ENCODE measurements at places on chromosomes 4 and X.
A peak's percentile ranks its signal among the peaks of the same experiment; 100 is the strongest.

- no peak for DNase-seq
Observed at GRCh38 chr4:123455360-123455759, 58.8 kb downstream of the SPRY1 start.

DNA sequence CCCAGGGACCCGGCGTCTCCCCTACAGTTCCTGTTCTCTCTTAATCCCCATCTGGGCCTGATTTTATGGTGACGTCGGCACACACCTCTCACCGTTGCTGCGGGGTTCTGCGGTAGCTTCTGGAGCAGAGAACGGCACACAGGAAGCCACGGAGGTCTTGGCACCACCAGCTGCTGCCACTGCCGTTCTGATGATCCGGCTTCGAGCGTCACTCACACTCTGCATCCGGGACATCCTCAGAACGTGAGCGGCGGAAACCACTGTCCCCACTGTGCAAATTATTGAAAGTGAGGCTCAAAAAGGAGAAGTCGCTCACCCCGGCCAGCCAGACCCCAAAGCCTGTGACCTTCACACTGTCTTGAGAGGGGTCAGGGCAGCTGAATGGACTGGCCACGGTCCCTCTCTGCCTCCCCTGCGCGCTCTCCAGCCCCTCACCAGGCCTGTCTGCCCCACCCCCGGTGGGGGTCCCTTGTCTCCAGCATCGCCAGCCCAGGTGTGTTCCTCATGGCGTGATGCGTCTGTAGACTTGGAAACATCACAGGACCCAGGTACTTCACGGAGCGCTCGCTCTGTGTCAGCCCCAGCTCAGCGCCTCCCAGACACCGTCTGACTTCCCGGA lies 201.1 kb downstream of the AFAP1 start:
- no peak for DNase-seq

DNA sequence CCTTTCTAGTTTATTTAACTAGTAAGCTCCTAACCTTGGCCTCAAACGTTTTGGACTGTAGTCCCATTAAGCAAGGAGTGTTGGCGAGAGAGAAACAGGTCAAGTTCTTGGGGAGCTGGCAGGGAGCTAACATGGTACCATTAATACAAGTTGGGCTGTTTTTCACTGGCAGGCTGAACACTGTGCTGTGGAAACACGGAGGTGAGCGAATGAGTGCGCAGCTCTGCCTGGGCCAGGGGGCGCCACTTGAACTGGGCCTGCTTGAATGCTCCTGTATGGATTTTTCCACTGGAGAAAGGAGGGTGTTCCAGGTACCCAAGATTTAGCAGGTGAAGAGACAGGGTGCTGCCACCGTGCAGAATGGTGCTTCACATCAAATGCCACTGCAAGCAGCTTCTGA lies 7.4 kb upstream of the SMS start:
- DNase-seq: no peak

DNA sequence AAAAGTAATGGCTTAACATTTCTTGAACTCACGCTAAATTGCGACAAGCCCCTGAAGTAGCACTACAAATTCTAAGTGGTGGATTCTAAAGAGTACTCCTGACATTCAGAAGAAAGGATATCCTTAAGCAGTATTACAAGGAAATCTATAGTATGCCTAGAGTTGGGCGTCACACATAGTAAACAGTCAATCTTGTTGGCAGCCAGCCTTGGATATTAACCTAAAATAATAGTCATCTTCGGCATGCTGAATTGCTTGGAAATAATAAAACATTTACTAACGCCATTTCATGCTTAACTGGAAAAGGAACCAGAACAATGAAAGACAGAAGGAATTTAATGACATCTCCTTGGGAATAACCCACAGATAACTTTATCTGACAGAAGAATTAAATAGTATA lies 18.6 kb downstream of the ATP8A1 start:
- DNase-seq: no peak

GRCh38 chrX:47878198-47878597 lies 41.5 kb downstream of the ZNF81 start:
- no peak for DNase-seq

DNA sequence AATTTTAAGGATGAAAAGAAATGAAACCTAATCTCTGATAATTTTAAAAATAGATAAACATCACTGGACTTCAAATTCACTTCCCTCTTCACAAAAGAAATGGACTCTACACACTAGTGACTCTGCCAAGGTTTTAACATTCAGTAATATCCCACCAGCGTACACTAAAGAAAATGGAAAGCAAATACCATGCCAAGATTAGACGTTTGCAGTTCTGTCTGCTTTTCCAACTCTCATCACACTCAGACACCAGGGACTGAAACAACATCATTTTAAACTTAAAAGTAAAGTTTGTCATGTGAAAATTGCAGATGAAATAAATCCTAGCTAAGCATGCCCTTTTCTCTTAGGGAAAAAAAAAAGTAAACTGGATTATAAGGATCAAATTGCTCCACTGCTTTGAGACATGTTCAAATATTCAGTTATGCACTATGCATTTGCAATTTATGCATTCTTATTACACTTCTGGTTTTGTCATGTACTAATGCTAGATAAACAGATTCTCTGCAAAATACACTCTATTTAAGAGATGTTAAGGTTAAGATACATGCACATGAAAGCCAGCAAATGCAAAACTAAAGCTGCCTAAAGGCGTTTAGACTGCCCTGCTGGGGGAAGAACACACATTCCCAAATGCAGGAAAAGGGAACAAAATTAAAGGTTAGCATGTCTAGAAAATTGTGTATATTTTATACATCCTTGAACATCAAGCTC lies 534.4 kb upstream of the EPHA5 start:
- no peak for DNase-seq

GRCh38 chr4:53917729-53918128 lies 146.7 kb downstream of the CHIC2 start:
- no peak for DNase-seq

- no peak for DNase-seq
Observed at GRCh38 chr4:28317221-28317620, 1456.6 kb downstream of the STIM2 start.

- no peak for DNase-seq
Observed at GRCh38 chrX:120111611-120112010, 4.1 kb downstream of the RHOXF1 start.

GRCh38 chr4:174135936-174136406 lies 147.5 kb downstream of the FBXO8 start:
- no peak for DNase-seq

- no peak for DNase-seq
Observed at GRCh38 chr4:5941601-5942000, 48.7 kb upstream of the CRMP1 start.

GRCh38 chr4:159177265-159178150 lies 74.6 kb downstream of the RAPGEF2 start:
- DNase-seq: no peak

DNA sequence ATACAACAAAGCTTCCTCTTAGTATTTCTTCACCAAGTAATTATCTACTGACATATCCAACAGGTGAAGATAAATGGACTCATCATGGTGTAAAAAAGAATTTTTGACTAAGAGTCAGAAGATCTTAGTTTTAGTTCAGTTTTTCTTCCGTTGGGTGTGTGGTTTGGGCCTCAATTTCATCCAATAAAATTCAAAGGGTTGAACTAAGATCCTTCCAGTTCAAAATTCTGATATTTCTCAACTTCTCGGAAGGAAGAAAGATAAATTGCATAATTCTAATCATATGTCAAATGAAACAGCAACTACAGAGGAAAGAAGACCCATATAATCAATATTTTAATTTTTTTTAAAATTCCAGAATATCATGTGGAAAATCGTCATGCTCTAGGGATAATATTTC lies 192.7 kb downstream of the SPRY1 start:
- no peak for DNase-seq

GRCh38 chr4:99868126-99868596 lies 26.1 kb downstream of the LAMTOR3 start:
- no peak for DNase-seq

DNA sequence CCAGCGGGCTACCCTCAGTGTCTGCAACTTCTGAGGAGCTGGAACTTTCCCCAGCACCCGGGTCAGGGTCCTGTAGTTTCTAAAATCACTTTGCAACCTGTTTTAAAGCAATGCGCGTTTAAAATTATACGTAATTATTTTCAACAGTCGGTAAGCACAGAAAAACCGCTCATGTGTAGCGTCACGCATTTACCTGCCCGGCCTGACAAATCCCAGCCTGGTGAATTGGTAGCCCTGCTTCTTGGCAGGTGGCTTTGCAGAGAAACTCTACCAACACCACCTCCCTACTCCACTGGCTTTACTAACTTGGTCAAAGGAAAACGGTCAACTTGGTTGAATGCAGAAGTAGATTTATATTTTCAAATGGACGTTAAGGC lies 640 bp downstream of the BANK1 start:
- no peak for DNase-seq

- peak; percentile 85 for DNase-seq
Observed at GRCh38 chrX:149512225-149512885, 7.2 kb upstream of the IDS start.

DNA sequence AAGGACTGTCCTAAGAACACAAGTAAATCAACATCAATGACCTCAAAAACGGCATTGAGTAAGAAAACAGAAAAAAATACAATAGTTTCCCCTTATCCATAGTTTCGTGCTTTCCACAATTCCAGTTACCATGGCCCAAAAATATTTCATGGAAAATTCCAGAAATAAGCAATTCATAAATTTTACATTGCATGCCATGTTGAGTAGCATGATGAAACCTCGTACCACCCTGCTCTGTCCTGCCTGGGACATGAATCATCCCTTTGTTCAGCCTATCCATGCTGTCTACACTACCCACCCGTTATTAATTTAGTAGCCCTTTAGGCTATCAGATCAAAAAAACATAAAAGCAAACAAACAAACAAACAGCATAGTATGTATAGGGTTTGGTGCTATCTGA lies 51.1 kb downstream of the KLF3 start:
- DNase-seq: no peak

- DNase-seq: no peak
Observed at GRCh38 chr4:14299166-14299565, 671.6 kb upstream of the BOD1L1 start.

DNA sequence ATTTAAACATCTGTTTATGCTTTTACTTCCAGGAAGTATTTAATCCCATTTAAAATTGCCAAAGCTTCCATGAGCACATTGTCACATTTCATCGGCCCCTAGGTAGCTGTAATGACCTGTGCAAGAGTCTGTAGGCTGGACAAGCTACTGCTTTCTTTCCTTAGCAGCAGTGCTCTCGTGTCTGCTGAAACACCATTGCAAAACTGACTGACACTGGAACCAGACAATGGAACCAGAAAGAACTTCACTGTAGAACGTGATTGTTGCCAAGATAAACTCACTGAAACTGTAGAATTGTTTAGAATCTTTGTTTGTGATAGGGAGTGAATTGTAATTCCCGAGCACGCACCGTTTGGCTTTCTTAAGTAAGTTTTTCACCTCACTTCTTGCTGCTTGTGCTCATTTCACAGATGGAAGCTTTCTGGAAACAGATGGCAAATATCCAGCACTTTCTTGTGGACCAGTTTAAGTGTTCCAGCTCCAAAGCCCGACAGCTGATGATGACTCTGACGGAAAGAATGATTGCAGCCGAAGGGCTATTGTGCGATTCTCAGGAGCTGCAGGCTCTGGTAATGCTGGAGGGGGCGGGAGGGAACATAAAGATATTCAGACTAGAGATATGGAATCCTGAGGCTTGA lies 36.9 kb downstream of the EVC start:
- no peak for DNase-seq

DNA sequence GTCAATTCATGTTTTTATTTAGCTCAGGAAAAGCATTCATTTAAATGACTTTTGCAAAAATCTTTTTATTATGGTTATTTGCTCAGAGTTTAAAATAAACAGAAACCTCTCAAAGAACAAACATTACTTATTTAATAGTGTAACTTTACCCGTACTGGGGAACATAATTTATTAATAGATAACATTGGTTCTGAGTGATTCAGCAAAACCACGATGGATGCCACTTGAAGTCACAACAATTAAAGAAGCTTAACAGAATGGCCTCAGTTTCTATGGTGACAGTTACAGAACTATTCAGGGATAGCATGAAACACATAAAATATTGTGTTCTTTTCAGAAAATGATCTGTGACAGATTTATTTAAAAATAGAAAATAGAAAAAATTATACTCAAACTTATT lies 368.7 kb downstream of the CCSER1 start:
- DNase-seq: no peak

GRCh38 chr4:62210486-62210885 lies 1010.4 kb downstream of the ADGRL3 start:
- no peak for DNase-seq

DNA sequence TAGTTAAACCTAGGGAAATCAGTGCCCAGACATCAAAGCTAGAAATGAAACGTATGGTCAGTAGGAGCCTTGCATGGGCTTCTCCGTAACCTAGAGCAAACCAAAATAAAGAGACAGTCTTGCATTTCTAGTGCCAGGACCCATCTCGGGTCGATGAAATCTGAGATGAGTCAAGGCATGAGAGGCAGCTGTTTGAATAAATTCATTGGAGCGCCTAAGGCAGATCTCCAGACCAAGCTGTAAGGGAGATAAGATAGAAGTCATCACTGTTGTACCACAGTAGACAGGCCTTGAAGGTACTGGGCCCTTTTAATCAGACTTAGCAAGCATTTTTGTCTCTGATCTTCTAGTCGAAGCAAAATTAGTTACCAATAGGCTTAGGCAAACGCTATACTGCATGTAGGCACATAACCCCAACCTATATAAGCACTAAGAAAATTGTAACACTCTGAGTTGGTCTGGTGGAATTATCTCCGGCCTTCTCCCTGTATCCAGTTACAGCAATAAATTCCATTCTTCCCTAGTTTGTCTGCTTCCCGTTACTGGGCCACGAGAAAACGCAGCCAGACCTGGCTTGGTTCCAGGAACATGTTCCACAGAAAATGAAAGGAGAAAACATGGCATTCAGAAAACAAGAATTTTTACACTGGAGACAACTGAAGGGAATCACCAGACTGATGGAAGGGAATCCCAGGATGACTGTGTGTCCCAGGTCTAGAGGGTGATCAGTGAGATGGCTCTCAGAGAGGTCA lies 21.1 kb upstream of the PAPSS1 start:
- DNase-seq: no peak

DNA sequence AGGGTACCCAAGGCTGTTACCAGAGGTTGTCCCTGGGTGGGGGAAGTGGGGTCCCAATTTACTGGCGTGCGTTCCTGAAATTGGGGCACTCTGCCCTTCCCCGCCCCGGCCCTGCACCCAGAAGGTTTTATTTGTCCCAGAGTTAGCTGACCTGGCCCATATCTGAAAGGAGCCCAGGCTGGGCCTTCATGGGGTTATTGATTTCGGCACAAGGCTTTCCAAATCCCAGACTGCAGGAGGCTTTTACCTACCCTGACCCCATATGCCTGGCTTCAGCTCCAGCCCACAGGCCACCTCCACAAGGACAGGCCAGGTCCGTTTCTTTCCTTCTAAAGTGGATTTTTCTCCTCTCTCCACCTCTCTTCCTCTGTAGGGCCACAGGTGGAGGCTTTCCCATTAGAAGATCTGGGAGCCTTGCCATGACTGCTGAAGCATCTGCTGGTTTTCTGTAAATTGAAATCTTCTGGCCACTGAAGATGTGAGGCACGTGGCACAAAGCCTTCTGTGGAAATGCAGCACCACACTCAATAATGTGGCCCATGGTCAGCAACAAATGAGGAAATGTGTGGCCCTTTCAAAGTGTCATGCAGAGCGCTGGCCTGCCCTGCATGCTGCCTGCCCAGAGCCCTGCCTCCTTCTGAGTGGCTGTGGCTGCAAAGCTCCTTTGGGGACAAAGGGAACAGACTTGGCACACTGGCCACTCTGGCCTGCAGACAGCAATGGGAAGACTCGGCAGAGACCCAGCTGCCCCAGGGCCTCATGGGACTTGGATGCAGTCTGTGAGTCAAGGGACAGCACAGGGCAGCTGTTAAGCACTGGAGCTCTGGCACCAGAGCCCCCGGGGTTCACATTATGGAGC lies 43.1 kb upstream of the MTM1 start:
- no peak for DNase-seq

Data from activated CD4-positive, alpha-beta T cell treated with anti-CD3 and anti-CD28 coated beads, Interleukin-2, amount 10 ng/mL, durations not matched to agents 24 days and 14 days (primary cell).